Keratinocyte (primary cell): ENCODE measurements at places on chromosomes 1 and 21. TPM values are rescaled to one million over a fixed set of nuclear protein-coding genes. Genes with fewer than 3 reads are reported as not detected.

The CSF3R gene
- not detected in 3 replicates for polyA plus RNA-seq

GRCh38 chr1:156726549-156727226 is 1.6 kb upstream of the METTL25B start:
- DNase-seq, result no peak

The HHIPL2 gene
- 0.05 to 0.16 TPM (median 0.05 TPM) in 3 replicates for polyA plus RNA-seq

DNA sequence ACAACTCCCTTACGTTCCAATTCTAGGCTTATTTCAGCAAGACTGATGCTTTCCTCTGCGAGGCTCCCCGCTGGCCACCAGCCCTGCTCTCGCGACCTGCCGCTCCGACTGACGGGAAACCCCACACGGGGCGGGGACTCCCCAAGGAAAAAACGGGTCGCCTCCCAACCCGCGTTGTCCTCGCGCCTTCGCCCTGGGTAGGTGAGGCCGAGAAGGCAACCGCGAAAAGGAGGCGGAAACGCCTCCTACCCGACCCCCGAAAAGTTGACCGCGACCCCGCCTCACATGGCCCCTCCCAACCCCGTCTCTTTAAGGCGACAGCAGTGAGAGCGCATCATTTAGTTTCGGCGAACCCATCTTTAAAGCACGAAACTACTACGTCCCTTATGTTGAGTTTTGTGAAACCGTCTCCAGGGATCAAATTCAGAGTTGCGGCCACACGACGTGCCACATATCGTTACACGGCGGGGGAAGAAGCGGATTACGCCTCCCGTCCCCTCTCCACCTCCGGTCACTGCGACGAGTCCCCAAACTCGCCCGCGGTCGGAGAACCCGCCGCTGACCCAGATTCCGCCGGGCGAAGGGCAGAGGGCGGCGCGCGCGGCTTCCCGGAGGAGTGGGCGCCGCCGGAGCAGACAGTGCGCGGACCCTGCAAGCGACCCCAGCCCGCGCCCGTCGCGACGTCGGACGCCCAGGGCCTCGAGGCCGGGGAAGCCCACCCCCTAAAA is 1.2 kb downstream of the ANP32E start:
- DNase-seq, result no peak

The RPTN gene
- 0.37 to 0.64 TPM (median 0.42 TPM) in 3 replicates for polyA plus RNA-seq

GRCh38 chr1:17156108-17156507 is 36.9 kb upstream of the PADI2 start:
- DNase-seq, result no peak

DNA sequence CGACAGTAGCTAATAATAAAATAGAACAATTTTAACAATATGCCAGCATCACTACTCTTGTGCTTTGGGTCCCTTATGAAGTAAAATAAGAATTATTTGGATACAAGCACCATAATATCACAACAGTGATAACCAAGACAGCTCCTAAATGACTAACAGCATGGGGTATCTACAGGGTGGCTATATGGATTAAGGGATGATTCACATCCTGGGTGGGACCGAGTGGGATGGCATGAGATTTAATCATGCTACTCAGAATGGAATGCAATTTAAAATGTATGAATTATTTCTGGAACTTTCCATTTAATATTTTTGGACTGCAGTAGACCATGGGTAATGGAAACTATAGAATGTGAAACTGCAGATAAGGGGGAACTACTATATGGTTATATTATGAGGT is 28.1 kb upstream of the B3GALNT2 start:
- peak; percentile 25 for DNase-seq

The UBL4B gene
- polyA plus RNA-seq, result not detected in 3 replicates

- no peak for DNase-seq
These were observed 20.7 kb downstream of the KCNA10 start for GRCh38 chr1:110498270-110498669.

GRCh38 chr1:8965121-8965820 is 19.6 kb downstream of the CA6 start:
- DNase-seq, result no peak

The CGN gene
- 2.0 to 4.1 TPM (median 2.9 TPM) in 3 replicates for polyA plus RNA-seq

DNA sequence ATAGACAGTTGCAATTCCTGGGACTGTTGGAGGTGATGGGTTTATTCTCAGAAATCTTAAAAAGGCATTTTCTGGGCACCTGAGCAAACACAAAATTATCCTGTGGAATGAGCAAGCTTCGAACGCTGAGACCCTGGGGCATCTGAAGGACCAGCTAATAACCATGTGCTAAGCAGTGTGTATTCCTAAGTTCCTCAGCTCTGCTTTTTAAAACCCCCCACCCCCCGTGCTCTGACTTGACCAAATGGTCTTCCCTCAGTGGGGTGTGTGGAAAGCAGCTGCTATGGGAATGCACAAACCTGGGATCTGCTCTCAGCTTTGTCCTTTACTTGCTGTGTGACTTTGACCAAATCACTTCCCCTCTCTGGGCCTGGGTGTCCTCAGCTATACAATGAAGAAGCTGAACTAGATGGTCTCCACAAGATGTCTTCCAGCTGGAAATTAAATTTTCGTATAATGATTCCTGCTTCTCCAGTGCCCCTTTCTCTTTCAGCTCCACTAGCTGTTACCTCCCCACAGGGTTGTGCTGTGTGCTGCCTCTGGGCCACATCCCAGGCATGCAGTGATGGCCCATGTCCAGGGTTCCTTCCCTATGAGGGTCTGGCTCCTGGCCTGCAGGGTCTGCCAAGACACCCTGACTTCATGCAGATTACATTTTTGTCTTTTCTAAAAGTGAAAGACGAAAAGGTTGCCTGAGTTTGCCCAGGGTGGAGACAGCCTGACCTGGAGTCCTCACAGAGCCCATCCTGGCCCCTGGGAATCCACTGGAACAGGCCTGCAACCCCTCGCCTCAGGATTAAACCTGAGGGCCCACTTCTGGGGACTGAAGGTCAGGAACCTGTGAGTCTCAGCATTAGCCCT is 14.9 kb upstream of the CD247 start:
- DNase-seq, result no peak

GRCh38 chr21:45856442-45856841 is 125.1 kb upstream of the COL6A1 start:
- DNase-seq, result no peak

GRCh38 chr1:84083307-84083706 is 60.8 kb upstream of the PRKACB start:
- no peak for DNase-seq

- no peak for DNase-seq
These were observed 1.9 kb downstream of the CNN3 start for GRCh38 chr1:94925004-94925403.

GRCh38 chr1:30120245-30121000 is 603.0 kb downstream of the MATN1 start:
- no peak for DNase-seq

GRCh38 chr1:1630191-1630964 is 1.6 kb upstream of the MMP23B start:
- DNase-seq, result no peak

The TNFAIP8L2 gene
- not detected in 3 replicates for polyA plus RNA-seq

DNA sequence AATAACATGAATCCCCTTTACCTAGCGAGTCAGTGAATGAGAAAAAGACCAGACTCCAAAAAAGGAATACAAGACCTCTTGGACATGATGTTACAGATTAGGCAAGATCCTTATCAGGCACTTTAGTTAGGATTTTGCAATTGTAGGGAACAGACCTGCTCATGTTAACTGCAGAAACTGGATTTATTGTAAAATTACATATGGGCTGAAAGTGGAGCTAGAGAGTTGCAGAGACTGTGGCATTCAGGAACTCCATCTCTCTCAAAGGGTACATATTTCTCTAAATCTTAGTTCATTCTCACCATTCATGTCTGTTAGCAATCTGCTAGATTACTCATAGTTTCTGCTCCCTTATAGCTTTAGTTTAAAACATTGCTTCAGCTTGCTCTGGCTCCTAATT is 142.2 kb downstream of the PAPPA2 start:
- DNase-seq, result no peak

- no peak for DNase-seq
These were observed 71.2 kb downstream of the PSMG1 start for GRCh38 chr21:39111931-39112550.

The SLC25A34 gene
- 0.28 to 0.80 TPM (median 0.46 TPM) in 3 replicates for polyA plus RNA-seq

GRCh38 chr1:100299521-100300222 is 33.7 kb downstream of the RTCA start:
- no peak for DNase-seq

The TP73 gene
- polyA plus RNA-seq, result 0.10 to 0.23 TPM (median 0.14 TPM) in 3 replicates

- DNase-seq, result no peak
These were observed 58.5 kb upstream of the DNAJC6 start for GRCh38 chr1:65250826-65251225.

DNA sequence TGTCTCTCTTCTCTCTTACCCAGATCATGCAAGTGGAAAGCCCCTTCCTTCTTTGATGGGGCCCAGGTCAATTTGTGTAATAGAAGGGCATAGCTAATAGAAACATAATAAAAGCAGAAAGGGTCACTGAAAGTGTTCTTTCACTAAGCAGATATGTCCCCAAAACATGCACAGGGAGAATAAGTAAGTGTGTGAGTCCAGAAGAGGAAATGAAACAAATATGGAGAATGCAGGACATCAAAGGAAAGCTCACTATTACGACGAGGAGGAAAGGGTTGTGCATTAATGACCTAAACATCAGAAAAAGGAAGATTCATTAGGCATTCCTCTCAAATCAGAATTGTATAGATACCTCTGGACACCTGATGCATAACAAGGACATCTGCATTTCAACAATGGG is 81.4 kb upstream of the SMYD2 start:
- no peak for DNase-seq

The TNFRSF4 gene
- 0.04 TPM in 1 of 3 replicates, not detected in the others for polyA plus RNA-seq

The PDE4B gene
- 0.03 to 0.29 TPM (median 0.10 TPM) in 3 replicates for polyA plus RNA-seq

DNA sequence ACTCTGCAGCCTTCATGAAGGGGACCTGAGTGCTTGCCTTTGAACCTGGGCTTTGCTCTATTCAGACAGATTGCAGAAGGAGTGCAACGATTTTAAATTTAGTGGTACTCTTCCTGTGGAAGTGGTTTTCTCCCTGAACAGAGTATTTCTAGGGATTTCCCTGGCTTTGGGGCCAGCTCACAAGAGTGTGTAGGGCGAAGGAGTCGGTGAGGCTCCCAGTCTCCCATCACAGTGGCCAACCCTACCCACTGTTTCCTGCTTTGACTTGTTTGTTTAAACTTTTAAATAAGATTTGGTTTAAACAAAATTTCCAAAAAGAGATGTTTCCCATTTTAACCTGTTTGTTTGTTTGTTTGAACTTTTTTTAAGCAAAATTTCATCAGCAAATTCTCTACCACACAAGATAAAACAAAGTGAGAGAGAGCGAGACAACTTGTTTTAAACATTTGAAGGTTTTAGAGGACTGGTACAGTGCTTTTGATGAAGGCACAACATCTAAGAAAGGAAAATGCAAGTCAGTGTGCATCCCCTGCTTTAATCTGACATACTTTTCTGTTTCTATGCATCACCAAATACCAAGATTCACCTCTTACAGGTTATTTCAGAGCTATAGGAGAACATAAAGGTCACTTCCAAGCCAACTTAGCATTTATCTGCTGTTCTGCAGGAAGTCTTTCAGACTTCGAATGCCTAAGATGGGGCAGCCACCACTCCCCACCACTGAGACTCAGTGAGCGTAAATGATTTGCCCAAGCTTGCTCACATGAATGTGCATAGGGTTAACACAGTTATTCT is 6.6 kb downstream of the SELP start:
- DNase-seq, result no peak

DNA sequence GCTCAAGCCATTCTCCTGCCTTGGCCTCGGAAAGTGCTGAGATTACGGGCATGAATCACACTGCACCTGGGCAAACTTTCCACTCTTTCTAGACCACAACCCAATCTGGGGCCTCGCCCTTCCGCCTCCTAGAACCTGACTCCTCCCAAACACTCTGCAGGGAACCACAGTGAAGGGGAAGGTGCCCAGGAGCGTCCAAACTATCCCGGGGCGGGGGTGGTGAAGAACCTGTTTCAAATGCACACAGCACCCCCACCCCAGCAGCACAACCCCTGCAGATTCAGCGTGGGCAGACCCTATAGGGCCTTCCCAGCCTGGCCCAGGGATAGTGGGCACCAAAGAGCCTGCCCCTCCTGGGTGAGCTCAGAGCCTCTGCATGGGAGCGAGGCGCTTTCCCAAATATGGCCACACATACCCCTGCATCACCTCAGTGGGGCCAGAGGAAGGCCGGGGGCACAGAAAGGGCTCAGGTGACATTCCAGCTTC is 86.9 kb downstream of the STUM start:
- no peak for DNase-seq

The GBP4 gene
- 0.01 TPM in 1 of 3 replicates, not detected in the others for polyA plus RNA-seq

The KAZN gene
- polyA plus RNA-seq, result 4.2 to 5.9 TPM (median 5.8 TPM) in 3 replicates

The CELA3A gene
- polyA plus RNA-seq, result not detected in 3 replicates
